CD4-positive, alpha-beta T cell treated with Interleukin-6 for 4 hours (primary cell): ENCODE measurements at places on chromosomes 4 and X.

- DNase-seq, result no peak
These were observed 222.6 kb upstream of the NDST3 start for GRCh38 chr4:117811731-117812130.

DNA sequence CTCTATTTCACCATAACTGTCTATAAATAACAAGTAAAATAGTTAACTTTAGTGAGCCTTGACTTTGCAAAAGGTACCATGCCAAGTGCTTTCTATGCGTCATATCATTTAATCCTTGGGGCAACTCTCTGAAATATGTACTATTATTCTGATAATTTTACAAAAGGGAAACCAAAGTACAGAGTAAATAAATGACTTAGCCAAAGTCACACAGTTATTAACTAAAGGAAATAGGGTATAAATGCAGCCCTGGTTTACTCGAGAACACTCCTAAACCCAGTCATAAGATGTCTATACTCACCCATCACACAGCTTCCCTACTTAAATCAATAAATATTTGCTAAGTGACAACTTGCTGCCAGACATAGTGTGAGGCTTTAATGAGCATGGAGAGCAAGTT lies 14.4 kb downstream of the KCTD8 start:
- DNase-seq, result no peak

DNA sequence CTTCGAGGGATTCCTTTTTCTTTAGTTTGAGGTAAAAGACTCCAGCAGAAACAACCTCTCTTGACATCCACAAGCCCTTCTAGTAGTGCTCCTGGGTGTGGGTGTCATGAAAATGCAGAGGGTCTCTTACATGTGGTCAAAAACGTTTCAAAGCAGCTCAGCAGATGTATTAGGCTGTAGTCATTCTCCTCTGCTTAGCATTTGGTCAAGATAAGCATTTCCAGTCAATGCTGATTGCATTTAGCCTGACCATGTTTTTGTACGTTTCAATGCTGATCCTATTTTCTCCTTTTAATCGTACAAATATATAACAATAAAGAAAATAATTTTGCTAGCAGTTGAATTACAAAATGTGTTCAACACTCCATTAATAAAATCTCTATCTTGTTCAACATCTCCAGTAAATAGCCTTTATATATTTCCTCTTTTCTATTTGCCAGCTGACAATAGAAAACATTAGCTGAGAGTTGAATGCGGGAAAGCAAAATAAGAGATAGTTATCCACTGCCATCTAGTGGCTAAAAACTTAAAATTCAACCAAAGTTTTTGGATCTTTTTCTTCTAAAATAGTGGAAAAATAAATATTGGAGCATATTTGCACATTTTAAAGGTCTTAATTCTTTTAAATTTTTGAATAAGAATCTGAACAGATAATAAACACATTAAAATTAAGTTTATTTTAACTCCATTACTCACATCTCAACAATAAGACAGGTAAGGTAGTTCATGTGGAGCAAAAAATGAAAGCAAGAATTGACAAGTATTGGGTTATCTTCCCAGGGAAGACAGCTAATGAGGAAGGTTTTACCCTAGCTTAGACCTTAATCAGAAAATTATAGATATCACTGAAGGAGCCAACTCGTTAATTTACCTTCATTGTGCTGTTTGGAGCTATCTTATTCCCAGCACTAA lies 15.2 kb upstream of the PACRGL start:
- no peak for DNase-seq

GRCh38 chrX:123731987-123732669 lies 724 bp downstream of the THOC2 start:
- peak; percentile 3 for DNase-seq

DNA sequence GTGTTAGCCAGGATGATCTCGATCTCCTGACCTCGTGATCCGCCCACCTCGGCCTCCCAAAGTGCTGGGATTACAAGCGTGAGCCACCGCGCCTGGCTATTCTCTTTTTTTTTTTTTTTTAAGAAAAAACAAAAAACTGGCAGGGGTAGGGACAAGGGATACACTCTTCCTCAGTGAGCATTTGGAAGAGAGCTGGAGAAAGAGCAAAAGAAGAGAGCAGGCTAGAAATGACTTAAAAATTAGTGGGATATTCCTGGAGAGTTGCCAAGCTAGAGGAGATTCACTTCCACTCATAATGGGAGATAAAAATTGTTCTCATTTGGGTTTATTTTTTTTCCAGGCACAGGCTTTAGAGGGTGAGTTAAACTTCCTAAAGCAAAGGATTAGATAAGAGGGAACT lies 140.0 kb upstream of the SCML1 start:
- no peak for DNase-seq

DNA sequence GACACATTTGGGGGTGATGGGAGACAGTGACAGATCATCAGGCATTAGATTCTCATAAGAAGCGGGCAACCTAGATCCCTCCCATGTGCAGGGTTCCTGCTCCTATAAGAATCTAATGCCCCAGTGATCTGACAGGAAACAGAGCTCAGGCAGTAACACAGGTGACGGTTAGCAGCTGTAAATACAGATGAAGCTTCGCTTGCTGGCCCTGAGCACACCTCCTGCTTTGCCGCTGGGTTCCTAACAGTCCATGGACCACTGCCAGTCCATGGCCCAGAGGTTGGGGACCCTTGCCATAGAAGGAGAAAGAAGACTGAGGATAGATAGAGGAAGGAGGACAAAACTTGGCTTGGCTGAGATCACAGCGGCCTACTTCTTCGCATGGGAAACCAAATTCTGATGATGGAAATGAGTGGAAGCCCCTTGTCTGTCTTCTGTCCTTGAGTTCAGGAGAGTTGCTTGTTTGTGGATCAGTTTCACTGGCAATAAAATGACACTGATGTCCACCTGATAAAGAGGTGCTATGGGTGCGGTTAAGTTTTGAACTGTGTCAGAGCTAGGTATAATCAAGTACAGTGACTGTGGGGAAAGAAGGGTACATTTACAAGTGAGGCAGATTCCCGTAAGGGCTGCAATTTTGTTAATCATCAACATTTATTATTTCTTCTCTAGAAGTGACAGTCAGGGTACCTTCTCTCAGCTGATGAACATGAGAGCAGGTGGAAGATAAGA lies 1.7 kb upstream of the TIFA start:
- peak; percentile 29 for DNase-seq

DNA sequence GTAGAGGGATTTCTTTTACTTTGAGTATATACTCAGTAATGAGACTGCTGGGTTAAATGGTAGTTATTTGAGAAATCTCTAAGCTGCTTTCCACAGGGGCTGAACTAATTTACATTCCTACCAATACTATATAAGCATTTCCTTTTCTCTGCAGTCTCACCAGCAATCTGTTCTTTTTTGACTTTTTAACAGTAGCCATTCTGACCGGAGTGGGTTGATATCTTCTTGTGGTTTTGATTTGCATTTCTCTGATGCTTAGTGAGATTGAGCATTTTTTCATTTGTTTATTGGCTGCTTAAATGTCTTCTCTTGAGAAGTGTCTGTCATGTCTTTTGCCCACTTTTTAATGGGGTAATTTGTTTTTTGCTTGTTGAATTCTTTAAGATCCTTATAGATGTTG lies 43.3 kb downstream of the SPCS3 start:
- no peak for DNase-seq

- DNase-seq, result no peak
These were observed 84.4 kb downstream of the PPARGC1A start for GRCh38 chr4:23805450-23805851.

GRCh38 chr4:68368691-68369131 lies 18.8 kb upstream of the YTHDC1 start:
- DNase-seq, result no peak

- DNase-seq, result no peak
These were observed 78.9 kb upstream of the GUCY1A1 start for GRCh38 chr4:155587766-155588165.

- no peak for DNase-seq
These were observed 26.6 kb upstream of the MAN2B2 start for GRCh38 chr4:6548201-6548881.

DNA sequence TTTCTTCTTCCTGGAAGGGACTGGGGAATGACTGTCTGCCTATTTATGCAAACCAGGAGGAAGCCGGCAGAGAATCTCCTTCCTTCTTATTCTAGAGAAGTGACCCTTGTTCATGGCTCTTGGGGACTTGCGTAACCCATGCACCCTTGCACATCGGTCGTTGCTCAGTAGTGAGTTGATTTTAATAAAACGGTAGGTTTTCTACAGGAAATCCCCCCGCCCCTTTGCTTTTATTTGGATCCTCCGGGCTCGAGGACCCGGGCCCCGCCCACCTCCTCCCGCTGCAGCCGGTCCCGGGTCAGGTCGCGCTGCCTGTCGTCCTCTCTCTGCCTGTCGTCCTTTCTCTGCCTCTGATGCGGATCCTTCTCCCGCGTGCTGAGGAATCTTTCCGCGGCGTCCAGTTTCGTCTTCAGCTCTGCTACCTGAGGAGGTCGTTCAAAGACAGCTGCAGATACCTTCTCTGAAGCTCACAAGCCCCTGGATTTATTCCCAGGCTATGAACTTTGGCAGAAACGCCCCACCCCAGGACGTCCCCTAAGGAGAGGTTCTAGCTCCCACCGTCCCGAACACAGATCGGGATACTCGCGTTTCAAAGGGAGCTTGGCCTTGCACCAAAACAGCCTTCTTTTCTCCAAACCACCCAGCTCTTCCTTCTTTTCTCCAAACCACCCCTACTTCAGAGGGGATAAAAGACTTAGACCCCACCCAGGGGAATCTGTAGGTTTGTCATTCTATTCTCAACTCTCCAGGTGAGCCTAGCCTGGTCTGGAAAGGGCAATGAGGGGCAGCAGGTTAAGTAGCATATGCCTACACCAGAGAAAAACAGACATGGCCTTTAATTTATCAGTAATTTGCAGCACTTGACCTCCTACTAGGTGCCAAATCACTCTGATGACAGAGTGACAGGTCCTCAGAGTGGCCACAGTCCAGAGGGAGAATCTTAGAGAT lies 7.0 kb downstream of the TNIP3 start:
- DNase-seq, result peak; percentile 62

GRCh38 chr4:81227138-81227537 lies 12.1 kb upstream of the PRKG2 start:
- DNase-seq, result no peak

GRCh38 chrX:45714866-45715265 lies 514.2 kb upstream of the DIPK2B start:
- no peak for DNase-seq

GRCh38 chrX:18297251-18297650 lies 57.2 kb downstream of the SCML2 start:
- DNase-seq, result no peak

- DNase-seq, result no peak
These were observed 143.0 kb upstream of the PLAC1 start for GRCh38 chrX:134801267-134801666.

- DNase-seq, result no peak
These were observed 122.2 kb downstream of the ANXA5 start for GRCh38 chr4:121574618-121575017.

DNA sequence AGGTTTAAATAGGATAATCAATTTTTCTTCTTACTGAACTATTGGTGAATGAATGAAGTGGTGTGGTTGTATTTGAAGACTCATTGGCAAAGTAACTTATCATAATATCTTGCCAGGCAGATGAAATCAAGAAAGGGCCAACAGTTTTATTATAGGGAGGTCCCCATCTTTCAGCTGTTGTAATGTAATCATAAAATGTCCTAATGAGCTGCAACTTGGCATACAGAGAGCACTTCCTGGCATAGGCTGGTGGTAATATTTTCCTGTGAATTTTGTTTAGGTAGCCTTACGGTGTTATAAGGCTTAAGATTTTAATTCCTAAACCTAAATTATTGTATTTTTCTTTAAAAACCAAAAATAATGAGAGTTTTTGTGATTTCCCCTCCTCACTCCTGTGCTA lies 17.5 kb downstream of the FHIP1A start:
- no peak for DNase-seq

GRCh38 chr4:88005076-88005475 lies 2.4 kb upstream of the PKD2 start:
- DNase-seq, result no peak

DNA sequence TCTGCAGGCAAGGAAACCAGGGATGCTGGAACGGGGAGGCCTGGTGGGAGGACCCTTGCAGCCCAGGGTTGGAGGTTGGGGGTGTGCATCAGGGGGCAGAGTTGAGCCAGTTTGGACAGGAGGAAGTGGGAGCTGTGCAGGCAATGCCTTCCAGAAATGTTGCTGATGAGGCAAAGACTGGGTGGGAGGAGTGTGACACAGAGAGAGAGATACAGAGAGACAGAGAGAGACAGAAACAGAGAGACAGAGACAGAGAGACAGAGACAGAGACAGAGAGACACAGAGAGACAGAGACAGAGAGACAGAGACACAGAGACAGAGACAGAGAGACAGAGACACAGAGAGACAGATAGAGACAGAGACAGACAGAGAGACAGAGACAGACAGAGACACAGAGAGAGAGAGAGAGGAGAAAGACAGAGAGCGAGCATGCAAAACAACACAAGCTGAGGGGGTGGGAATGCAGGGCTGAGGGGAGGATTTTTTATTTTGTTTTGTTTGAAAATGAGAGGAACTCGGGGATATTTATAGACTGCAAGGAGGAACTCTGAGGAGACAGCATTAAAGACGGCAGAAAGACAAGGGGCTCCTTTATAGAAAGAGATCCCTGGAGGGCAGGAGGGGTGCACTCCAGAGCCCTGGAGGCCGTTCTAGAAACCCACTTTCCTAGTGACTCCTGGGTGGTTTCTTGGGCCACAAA lies 1.9 kb upstream of the HAUS3 start:
- peak; percentile 25 for DNase-seq

DNA sequence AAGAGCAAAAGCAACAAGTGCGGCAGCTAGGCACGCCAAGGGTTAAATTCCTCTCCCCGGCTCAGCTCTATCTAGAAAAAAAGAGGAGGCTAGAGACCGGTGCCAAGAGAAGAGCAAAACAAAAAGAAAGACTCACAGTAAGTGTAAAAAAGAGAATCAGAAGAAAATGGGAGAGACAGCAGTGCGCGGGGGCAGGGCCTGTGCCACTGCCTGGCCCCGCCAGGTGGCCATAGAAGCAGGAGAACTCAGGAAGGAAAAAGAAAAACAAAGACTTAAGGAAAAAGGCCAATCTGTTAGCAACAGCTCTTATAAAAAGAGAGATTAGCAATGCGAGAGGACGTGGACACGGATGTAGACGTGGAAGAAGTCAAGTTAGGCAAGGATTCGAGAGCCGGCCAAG lies 3.2 kb downstream of the ACOX3 start:
- DNase-seq, result no peak

DNA sequence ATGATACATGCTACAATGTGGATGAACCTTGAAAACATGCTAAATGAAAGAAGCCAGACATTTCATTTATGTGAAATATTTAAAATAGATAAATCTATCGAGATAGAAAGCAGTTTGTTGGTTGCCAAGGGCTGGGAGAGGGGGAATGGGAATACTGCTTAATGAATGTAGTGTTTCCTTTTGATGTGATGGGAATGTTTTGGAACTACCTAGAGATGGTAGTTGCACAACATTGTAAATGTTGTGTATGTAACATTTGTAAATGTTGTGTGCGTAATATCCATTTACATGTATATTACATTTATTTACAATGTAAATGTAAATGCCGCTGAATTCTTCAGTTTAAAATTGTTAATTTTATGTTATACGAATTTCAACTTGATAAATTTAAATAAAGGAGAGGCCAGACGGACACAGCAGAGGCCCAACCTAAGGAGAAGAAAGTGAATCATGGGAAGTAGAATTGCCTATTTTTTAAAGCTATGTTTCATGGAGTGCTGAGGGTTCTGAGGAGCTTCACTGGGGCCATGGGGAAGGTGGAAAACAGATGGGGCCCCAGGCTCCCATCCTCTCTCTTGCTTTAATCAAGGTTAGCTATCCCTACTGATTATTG lies 60.0 kb upstream of the TEX13D start:
- DNase-seq, result no peak

GRCh38 chr4:124177647-124178425 lies 534.7 kb downstream of the ANKRD50 start:
- no peak for DNase-seq

GRCh38 chr4:122716825-122717448 lies 15.6 kb upstream of the BBS12 start:
- peak; percentile 83 for DNase-seq
